ENCODE measurements at places on chromosomes 11 and 22. TPM values are rescaled to one million over a fixed set of nuclear protein-coding genes. Genes with fewer than 3 reads are reported as not detected.
A peak's percentile ranks its signal among the peaks of the same experiment; 100 is the strongest.

GRCh38 chr11:102516179-102516578, 14.4 kb downstream of the MMP7 start:
- no peak for DNase-seq

- no peak for DNase-seq
These were observed 16.3 kb downstream of the OR2AG2 start for GRCh38 chr11:6755303-6755952.

DNA sequence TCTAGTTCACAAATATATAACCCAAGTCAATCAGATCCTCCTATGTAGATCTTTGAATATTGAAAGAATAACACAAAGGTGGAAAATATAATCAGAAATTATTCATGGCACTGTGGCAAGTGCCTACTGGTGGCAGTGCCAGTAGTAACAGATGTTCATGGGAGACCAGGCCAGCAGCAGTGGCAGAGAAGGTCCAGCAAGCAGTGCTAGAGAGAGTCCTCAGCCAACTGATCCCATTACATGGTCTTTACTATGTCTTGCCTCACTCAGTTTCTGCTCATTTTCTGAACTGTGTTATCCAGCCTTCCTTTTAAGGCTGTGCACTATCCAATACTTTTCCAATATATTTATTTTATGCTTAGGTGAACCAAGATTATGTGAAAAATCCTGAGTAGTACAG, 124.9 kb downstream of the MRTFA start:
- DNase-seq = peak; percentile 51

- no peak for DNase-seq
These were observed 6.5 kb upstream of the RHOD start for GRCh38 chr11:67050139-67050538.

DNA sequence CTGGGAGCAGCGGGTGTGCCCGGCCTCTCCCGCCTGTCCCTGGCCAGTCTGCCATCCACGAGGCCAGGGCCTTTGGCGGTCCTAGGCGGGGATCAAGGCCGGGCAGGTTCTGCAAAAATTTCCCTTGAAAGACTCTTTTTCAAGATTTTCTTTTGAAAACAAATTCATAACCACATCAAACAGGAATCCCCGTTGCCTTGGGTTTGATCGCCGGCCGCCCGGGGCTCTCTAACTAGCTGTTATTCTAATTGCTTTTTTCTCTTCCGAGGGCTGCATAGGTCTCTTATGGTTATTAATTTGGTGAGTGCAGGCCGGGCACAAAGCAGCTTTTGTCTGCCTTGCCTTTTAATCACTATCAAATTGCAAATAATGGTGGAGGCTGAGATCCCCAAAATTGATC, 42.0 kb downstream of the CDKN1C start:
- no peak for DNase-seq

GRCh38 chr11:103031834-103032233, 60.1 kb downstream of the DCUN1D5 start:
- no peak for DNase-seq

DNA sequence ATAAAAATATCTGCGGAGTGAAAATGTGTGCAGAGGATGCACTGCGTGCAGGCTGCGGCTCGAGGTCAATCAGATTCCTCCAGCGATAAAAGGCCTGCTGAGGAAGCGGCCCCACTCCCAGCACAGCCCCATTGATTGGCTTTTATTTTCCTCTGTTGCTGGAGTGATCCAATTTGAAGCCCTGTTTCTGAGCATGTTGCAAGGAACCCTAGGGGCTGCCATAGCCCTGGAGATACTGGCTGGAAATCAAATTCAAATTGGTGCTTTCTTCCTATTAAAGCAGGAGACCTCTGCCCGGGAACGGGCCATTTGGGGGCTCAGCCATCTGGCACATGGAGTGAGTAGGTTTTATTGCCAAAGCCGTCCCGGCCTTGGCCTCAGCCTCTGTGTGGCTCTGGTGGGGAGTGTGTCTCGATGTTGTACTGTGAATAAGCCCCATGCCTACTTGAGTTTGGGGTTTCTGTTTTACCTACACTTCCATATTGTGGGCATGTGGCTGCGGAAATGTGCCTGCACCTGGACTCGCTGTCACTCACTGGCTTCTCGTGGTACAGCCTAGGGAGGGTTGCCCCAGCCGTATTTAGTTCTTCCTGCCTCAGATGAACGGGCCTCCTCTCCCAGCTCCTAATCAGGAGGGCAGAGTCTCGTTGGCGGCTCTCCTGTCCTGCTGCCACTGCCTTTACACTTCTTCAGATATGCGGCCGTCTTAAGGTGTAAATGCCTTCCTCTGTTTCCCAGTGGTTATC, 25.6 kb downstream of the PARVB start:
- DNase-seq = no peak

DNA sequence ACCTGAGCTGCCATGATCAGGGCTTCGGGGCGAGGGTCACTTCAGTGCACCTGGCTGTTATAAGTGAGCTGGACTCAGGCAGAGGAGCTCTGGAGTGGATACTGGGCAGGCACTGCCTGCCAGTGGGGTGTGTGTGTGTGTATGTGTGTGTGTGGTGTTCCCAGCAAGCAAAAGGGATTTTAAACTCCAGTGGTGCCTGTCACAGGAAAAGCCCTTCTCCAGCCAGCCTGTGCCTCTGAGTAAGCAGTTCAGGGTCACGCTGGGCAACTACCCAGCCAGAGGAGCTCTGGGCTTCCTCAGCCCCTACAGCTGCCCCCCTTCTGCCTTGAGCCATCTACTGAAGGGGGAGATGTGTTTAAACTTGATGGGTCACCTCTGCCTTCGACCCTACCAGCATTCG, 109.0 kb downstream of the OSBP2 start:
- no peak for DNase-seq

GRCh38 chr11:111359223-111360149, 19.6 kb downstream of the POU2AF1 start:
- DNase-seq = no peak

DNA sequence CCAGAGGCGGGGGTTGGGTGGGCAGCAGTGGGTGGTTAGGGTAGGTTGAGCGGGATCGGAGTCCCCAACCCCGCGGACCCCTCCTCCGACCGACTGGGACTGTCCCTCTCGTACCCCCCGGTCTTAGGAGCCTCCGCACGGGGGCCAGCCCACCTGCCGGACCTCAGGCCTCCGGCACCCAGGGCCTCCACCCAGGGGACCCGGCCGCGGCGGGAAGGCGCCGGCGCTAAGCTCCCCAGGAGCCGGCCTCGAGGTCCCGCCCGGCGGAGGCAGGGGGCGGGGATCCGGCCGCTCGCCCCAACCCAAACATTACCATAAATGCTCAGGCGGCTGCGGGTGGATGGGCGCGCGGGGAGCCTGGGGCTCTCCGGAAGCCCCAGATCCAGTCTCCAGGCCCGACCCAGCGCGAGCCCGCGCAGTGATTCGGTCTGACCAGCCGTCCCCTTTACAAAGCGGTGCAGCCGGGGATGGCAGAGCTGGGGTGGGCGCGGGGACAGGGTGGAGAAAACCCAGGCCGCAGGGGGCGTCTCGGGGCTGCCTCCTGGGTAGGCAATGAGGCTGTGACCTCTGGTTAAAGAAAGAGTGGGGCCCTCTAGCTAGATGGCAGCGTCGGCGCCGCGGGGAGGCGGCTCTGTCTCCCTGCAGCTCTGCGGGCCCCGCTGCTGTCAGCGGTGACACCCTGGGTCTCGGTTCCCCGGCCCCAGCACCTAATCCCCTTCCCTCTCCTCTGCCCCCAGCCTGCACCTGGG, 4.0 kb upstream of the MCAM start:
- peak; percentile 61 for DNase-seq

DNA sequence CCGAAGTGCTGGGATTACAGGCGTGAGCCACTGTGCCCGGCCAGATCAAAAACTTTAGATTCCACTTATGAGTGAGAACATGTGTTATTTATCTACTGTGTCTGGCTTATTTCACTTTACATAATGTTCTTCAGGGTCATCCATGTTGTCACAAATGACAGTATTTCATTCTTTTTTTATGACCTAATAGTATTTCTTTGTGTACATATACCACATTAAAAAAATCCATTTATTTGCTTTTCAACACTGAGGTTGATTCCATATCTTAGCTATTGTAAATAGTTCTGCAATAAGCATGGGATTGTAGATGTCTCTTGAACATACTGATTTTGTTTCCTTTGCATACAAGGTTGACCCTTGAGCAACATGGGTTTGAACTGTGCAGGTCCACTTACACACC, 13.2 kb upstream of the SCGB1D1 start:
- no peak for DNase-seq

The NAALAD2 gene
- 1.1 TPM for total RNA-seq

The APOA4 gene
- not detected for total RNA-seq

The MMP10 gene
- total RNA-seq = not detected

The SYCE3 gene
- total RNA-seq = not detected

The STX3 gene
- 8.4 TPM for total RNA-seq
